ENCODE measurements at places on chromosomes 7 and 10.
A peak's percentile ranks its signal among the peaks of the same experiment; 100 is the strongest.

GRCh38 chr7:2374401-2374800 lies 19.8 kb downstream of the EIF3B start:
- DNase-seq = no peak

- peak; percentile 38 for DNase-seq
Observed at GRCh38 chr10:104127411-104127810, 5.4 kb downstream of the SFR1 start.

DNA sequence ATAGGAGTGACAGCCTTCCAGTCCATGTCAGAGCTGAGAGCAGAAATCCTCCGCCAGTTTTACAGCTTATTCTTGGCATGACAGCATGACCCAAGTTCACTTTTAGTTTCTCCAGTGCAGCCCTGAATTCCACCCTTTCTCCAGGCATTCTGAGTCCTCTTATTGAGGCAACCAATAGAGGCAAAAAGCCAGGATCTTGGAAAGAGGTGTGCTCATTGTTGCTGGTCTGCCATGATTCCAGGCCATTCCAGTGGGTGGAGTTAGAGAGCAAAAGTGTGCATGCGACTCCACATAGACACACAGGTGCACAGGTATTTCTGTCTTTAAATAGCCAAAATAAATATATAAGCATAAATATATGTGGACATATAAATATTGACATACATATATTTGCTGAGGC lies 224.7 kb upstream of the ADARB2 start:
- DNase-seq = no peak

- peak; percentile 84 for DNase-seq
Observed at GRCh38 chr10:122112625-122113160, 123.7 kb downstream of the TACC2 start.

DNA sequence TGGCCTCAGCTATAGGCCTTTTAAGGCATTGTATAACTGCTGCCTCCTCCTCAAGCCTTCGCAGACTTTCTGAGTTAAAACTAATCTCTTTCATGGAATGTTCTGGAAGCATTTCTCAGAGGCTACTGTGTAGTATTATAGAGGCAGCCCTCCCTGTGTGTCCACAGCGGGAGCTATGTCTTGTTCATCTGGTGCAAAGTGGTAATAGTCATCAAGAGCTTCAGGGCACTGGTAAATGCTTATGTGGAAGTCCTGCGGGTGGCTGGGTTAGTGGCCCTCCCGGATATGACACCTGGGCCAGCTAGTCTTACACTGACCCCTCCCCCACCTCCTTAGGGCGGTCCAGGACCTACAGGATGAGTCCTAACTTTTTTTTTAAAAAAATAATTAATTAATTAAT lies 2.2 kb upstream of the ABHD11 start:
- DNase-seq = no peak

DNA sequence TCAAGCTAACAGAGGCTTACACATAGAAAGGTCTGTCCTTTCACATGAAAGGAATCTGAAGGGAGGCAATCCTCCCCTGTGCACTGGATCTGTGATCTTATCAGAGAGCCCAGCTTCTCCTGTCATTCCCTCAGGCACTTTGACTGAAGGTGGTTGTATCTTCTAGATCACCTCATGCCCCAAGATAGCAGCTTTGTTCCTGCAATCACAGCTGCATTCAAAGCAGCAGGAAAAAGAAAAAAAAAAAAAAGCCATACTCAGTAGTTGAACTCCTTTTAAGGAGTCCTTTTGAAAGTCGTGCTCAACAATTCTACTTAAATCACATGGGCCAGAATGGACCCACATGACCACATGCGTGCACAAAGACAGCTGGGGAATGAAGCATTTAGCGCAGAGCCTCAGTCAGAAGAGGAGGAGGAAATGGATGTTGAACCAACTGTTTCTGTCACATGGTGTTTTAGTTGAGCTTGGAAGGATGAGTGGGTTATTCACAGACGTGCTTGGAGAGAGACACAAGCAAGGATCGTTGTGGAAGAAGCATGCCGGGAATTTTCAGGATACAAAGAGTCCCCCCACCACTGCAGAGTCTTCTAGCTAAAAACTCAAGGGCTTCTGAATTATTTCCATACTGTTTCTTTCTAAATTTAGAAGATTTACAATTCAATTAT lies 13.0 kb upstream of the PFKP start:
- DNase-seq = no peak

DNA sequence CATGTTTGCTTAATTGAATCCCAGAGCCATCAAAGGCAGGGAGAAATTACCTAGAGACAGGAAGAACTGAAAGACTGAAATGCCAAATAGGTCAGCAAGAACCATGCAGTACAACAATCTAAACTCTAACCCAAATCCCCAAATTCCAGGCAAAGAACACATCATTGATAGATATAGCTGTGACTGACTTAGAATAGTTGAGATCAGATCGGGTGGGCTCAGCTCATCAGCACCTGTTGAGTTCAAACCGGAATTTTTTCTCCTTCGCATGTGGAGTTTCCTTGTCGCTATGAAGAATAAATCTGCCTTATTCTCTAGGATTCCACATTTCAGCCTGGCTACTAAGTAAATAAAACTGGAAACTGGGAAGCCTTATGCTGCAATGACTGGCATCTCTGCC lies 1.4 kb downstream of the ANKMY2 start:
- no peak for DNase-seq

All from SJCRH30 (cell line).